ENCODE measurements at places on chromosomes 7 and 10.

- DNase-seq, result no peak
Observed at GRCh38 chr7:79968077-79968648, 166.5 kb upstream of the GNAI1 start.

GRCh38 chr10:107450056-107450455 is 285.6 kb upstream of the SORCS1 start:
- DNase-seq, result no peak

DNA sequence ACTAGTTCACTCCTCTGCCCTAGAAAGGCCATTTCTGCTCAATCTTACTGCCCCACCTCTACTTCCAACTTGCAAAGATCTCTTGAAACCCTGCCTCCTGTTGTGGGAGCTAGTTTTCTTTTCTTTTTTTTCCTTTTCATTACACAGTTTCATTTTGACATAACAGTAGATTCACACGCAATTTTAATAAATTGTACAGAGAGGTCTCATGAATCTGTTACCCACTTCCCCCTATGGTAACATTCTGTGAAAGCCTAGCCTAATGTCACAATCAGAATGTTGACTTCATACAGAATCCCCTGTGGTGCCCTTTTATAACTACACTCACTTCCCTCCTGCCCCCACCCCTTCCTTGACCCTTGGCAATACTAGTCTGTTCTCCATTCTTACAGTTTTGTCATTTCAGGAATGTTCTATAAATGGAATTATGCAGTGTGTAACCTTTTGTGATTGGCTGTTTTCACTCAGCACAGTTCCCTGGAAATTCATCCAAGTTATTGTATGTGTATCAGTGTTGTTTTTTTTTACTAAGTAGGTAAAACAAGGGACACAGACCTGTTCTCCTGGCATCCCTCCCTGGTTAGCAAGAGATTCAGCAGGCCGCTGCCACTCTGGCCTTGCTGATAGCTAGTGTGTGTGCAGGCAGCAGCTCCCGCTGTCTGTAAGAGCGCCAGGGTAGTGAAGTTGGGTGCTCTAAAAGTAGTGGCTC is 21.5 kb downstream of the CHST3 start:
- no peak for DNase-seq

DNA sequence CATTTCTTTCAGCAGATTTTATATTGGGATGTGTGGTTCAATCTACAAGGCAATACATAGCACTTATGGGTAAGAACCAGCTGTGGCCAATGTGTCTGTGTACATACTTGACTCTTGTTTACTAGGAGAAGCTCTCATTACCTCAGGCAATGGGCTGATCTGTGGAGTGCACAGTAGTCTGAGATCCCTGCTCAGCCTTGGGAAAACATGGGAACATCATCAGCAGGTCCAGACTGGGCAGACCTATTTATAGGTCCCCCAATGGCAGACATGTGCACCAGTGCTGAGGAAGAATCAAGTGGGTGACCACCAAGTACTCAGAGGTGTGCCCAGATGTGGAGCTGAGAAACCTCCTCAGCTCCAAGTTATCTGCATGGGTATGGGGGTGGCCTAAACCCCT is 349.7 kb downstream of the KIF20B start:
- DNase-seq, result no peak

Measured in stimulated activated CD8-positive, alpha-beta memory T cell treated with anti-CD3 and anti-CD28 coated beads, Interleukin-7, amount 100 ng/mL, for 4 hours (primary cell).